ENCODE measurements at places on chromosomes 16 and 17.

GRCh38 chr16:912684-913613 is 57.8 kb downstream of the LMF1 start:
- no peaks in the 10 kb centered on the region for H3K36me3 ChIP-seq
- H3K27me3 ChIP-seq: no peaks in the 10 kb centered on the region
- no peak for DNase-seq
- no peaks in the 10 kb centered on the region for H3K4me1 ChIP-seq
- H3K4me3 ChIP-seq: no peak overlapping the region

- no peak overlapping the region for H3K27ac ChIP-seq
- no peaks in the 10 kb centered on the region for H3K27me3 ChIP-seq
- no peaks in the 10 kb centered on the region for H3K4me1 ChIP-seq
These were observed 10.7 kb downstream of the SCGB1C2 start for GRCh38 chr17:147796-148740.

- H3K36me3 ChIP-seq: no peaks in the 10 kb centered on the region
- H3K27ac ChIP-seq: no peak overlapping the region
- peaks cover 14% of the 10 kb centered on the region for H3K4me1 ChIP-seq
- no peak for DNase-seq
These were observed 36.6 kb upstream of the SMURF2 start for GRCh38 chr17:64698725-64699124.

DNA sequence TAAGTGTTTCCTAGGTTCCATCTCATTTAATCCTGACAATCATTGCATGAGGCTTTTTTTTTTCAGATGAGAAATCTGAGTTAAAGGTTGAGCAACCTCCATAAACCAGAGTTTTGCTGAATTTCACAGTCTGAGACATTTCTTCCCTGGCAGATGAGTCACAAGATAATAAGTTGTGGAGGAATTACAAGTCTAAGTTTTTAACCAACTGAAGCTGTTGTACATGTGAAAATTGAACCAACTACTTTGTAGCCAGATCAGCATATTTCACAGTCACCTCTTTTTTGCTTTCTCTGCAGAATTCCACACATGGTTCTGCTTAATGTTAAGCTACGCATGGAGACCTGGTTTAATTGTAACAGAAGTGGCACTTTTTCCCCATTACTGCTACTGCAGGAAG is 765.6 kb downstream of the CDH11 start:
- DNase-seq: no peak
- H3K36me3 ChIP-seq: no peaks in the 10 kb centered on the region
- H3K27me3 ChIP-seq: no peaks in the 10 kb centered on the region
- H3K4me3 ChIP-seq: no peak overlapping the region

DNA sequence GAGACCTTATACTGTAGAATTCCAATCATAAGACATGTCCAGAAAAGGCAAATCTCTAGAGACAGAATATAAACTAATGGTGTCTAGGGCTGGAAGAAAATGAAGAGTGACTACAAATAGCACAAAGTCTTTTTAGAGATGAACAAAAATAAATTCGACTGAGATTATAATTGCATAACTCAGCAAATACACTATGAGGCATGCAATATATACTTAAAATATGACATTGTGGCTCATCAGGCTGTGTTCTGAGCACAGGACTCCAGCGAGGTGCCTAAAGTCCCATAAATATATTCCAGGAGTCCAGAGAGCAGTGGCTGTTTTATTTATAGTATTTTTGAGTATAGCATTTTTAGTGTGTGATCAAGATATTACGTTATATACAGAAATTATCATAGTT is 13.1 kb upstream of the ZNF267 start:
- no peak overlapping the region for H3K4me3 ChIP-seq
- H3K27ac ChIP-seq: no peak overlapping the region

DNA sequence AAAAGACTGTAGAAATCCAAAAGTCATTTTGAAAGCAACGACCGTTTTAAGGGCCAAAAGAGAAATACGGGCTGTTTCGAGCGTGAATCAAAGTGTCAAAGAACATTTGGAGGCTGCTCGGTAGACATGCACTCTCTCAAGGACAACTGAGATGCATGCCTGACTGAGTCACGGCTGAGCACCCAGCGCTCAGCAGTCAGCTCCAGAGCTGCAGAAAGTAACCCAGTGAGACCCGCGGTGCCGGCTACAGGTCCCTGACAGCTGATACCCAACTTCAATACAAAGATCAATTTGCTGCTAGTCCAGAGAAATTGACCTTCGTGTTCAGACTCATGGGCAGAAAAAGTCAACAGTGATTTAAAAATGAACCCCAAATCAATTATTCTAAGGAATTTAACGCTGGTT is 214.9 kb downstream of the STX8 start:
- H3K27ac ChIP-seq: no peak overlapping the region
- DNase-seq: no peak
- no peaks in the 10 kb centered on the region for H3K27me3 ChIP-seq
- no peaks in the 10 kb centered on the region for H3K36me3 ChIP-seq
- H3K4me3 ChIP-seq: no peak overlapping the region

DNA sequence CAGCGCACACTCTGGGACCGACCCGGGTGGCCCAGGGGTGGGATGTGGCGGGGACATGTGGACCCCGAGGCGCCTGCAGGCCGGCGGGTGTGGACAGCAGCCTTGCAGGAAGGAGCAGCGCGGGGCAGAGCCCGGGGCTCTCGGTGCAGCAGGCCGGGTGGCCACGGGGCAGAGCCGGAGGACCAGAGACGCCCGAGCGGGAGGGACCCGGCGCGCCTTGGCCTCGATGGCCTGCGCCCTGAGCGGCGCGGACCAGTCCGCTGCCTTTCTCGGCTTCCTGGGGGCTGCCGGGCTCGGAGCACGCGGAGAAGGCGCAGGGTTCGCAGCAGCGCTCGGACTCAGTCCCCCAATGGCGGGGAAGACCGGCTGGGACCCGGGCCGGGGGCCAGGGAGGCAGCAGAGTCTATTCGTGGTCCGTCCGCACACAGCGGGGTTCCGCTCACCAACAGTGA is 43.4 kb downstream of the OSBPL7 start:
- no peaks in the 10 kb centered on the region for H3K36me3 ChIP-seq
- no peaks in the 10 kb centered on the region for H3K4me1 ChIP-seq
- no peak for DNase-seq
- no peak overlapping the region for H3K27ac ChIP-seq

DNA sequence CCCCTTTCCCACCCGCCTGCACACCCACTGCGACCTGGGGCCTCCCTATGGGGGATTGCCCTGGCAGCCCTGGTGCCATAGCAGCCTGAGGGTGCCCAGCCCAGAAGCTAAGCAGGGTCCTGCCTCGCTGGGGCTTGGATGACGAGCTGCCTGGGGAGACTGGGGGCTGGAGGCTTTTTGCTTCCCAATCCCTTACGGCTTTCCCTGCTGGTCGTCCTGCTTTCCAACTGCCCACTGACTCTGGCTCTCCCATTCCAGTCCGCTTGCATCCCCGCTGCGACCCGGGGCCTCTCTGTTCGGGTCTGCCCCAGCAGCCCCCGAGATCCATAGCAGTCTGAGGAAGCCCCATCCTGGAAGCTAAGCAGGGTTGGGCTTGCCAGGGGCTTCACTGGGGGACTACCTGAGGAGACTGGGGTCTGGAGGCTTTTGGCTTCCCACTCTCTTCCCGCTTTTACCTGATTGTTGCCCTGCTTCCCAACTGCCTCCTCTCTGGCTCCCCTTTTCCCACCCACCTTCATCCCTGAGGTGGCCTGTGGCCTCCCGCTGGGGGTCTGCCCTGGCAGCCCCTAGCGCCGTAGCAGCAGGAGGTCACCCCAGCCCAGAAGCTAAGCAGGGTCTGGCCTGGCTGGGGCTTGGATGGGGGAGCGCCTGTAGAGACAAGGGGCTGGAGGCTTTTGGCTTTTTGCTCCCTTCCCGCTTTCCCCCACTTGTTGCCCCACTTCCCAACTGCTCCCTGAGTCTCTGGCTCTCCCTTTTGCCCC is 2292.8 kb downstream of the TP53TG3F start:
- H3K4me1 ChIP-seq: no peaks in the 10 kb centered on the region
- H3K27me3 ChIP-seq: no peaks in the 10 kb centered on the region
- no peak overlapping the region for H3K27ac ChIP-seq
- H3K36me3 ChIP-seq: no peaks in the 10 kb centered on the region

- no peak overlapping the region for H3K4me3 ChIP-seq
- H3K27me3 ChIP-seq: no peaks in the 10 kb centered on the region
- H3K27ac ChIP-seq: no peak overlapping the region
- no peaks in the 10 kb centered on the region for H3K4me1 ChIP-seq
- H3K36me3 ChIP-seq: no peaks in the 10 kb centered on the region
- DNase-seq: no peak
These were observed 9.2 kb downstream of the CCDC42 start for GRCh38 chr17:8735336-8735939.

DNA sequence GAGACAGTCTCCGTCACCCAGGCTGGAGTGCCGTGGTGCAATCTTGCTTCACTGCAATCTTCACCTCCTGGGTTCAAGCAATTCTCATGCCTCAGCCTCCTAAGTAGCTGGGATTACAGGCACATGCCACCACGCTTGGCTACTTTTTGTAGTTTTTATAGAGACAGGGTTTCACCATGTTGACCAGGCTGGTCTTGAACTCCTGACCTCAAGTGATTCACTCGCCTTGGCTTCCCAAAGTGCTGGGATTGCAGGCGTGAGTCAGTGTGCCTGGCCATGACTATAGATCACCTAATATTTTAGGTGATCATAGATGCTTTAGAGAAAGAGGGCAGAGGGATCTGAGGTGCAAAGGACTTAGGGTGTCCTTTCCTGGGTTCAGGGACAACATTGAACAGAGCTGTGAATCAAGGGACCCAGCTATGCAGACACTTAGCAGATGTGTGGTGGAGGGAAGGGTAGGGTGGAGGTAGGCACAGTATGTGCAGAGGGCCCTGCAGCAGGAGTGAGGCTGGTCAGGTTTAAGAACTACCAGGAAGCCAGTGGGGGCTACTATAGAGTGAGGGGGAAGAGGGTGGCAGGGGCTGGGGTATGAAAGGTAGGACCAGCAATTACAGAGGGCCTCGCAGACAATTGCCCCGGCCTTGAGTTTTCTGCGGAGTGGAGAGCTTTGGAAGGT is 116.5 kb downstream of the CMIP start:
- no peak for DNase-seq
- no peaks in the 10 kb centered on the region for H3K4me1 ChIP-seq
- H3K36me3 ChIP-seq: no peaks in the 10 kb centered on the region
- H3K27me3 ChIP-seq: no peaks in the 10 kb centered on the region
- no peak overlapping the region for H3K4me3 ChIP-seq

- no peaks in the 10 kb centered on the region for H3K36me3 ChIP-seq
- no peaks in the 10 kb centered on the region for H3K27me3 ChIP-seq
- H3K4me1 ChIP-seq: no peaks in the 10 kb centered on the region
- DNase-seq: no peak
- no peak overlapping the region for H3K27ac ChIP-seq
- no peak overlapping the region for H3K4me3 ChIP-seq
These were observed 42.2 kb downstream of the ACTG1 start for GRCh38 chr17:81470270-81470943.

DNA sequence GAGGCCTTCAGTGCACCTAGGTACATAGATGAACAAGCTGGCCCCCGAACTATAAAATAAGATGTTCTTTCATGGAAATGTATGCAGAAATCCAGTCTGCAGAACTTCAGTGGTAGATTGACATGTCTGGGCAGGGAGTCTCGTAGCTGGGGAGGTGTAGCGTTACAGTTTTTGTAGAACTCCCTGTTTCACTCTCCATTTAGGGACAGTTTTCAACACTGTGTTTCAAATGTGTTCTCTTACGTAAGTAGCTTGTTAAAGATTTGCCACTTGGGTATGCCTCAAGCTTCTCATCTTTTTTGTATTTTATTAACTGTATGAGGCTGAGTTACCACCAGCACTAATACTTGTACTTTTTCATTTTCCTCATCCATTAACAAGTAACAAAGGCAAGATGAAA is 46.6 kb downstream of the PLD6 start:
- H3K4me3 ChIP-seq: no peak overlapping the region
- no peak overlapping the region for H3K27ac ChIP-seq
- peaks cover 21% of the 10 kb centered on the region for H3K4me1 ChIP-seq
- no peak for DNase-seq
- no peaks in the 10 kb centered on the region for H3K36me3 ChIP-seq
- no peaks in the 10 kb centered on the region for H3K27me3 ChIP-seq

DNA sequence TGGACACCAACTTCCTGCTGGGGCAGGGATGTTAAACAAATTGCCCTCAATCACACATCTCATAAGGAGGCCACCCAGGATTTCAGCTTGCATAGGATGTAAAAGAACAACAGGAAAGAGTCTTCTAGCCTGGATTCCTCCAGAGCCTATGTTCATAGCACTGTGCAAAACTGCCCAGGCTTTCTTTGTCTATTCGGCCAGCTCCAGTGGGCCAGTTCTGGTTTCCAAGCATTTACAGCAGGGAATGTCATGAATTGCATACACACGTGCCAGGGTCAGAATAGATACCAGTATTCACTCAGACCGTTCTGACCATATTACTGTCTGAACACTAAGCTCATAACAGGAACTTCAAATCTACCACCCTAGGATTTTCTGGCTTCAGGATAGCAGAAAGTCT is 273.2 kb downstream of the CDH8 start:
- H3K4me3 ChIP-seq: no peak overlapping the region
- H3K27ac ChIP-seq: no peak overlapping the region
- no peak for DNase-seq
- no peaks in the 10 kb centered on the region for H3K27me3 ChIP-seq
- H3K4me1 ChIP-seq: no peaks in the 10 kb centered on the region

DNA sequence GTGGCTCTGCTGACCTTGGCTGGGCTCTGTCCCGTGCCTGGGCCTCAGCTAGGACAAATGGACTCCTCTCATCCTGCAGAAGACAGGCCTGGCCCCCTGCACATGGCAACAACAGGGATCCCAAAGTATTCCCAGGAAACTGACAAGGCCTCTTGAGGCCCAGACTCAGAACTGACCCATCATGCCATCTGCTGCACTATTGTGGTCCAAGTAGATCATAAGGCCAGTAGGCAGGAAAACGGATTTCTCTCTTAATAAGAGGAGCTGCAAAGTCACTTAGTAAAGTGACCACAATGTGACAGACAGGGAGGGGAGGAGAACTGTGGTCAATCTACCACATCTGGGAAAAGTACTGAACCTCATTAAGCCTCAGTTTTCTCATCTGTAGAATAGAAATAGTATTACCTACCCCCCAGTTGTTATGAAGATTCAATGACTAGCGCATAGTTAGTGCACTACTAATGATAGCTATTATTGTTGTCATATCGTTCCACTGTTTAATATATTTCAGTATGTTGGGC is 62.1 kb upstream of the TNRC6A start:
- H3K36me3 ChIP-seq: no peaks in the 10 kb centered on the region
- no peak overlapping the region for H3K4me3 ChIP-seq
- no peaks in the 10 kb centered on the region for H3K4me1 ChIP-seq
- no peaks in the 10 kb centered on the region for H3K27me3 ChIP-seq

- no peak overlapping the region for H3K4me3 ChIP-seq
- no peaks in the 10 kb centered on the region for H3K27me3 ChIP-seq
- no peaks in the 10 kb centered on the region for H3K4me1 ChIP-seq
These were observed 241.4 kb upstream of the DYNLRB2 start for GRCh38 chr16:80299416-80299815.

- no peaks in the 10 kb centered on the region for H3K36me3 ChIP-seq
- H3K4me1 ChIP-seq: peaks cover 57% of the 10 kb centered on the region
- H3K4me3 ChIP-seq: no peak overlapping the region
- H3K27me3 ChIP-seq: no peaks in the 10 kb centered on the region
- H3K27ac ChIP-seq: peak overlapping the region; percentile 48
These were observed 6.5 kb downstream of the WWP2 start for GRCh38 chr16:69768666-69769065.

- H3K4me1 ChIP-seq: no peaks in the 10 kb centered on the region
- H3K27me3 ChIP-seq: no peaks in the 10 kb centered on the region
- no peak for DNase-seq
- 0 out of 2 replicates have a peak, but pooled peaks cover 5% of the 10 kb centered on the region for H3K36me3 ChIP-seq
These were observed 41.2 kb downstream of the MEAK7 start for GRCh38 chr16:84463221-84463620.

- H3K4me3 ChIP-seq: peak overlapping the region; percentile 16
- H3K27me3 ChIP-seq: no peaks in the 10 kb centered on the region
- peaks cover 51% of the 10 kb centered on the region for H3K4me1 ChIP-seq
- H3K36me3 ChIP-seq: no peaks in the 10 kb centered on the region
- DNase-seq: peak; percentile 84
These were observed 234.0 kb downstream of the CNTNAP4 start for GRCh38 chr16:76511203-76511602.
